CD4-positive, alpha-beta T cell treated with Interferon gamma for 1 hour (primary cell): ENCODE measurements at places on chromosomes 12 and 14.

GRCh38 chr14:54686871-54687749 is 120.2 kb downstream of the SAMD4A start:
- no peak for DNase-seq

- no peak for DNase-seq
Measured at GRCh38 chr14:25933731-25934130, 664.1 kb downstream of the NOVA1 start.

DNA sequence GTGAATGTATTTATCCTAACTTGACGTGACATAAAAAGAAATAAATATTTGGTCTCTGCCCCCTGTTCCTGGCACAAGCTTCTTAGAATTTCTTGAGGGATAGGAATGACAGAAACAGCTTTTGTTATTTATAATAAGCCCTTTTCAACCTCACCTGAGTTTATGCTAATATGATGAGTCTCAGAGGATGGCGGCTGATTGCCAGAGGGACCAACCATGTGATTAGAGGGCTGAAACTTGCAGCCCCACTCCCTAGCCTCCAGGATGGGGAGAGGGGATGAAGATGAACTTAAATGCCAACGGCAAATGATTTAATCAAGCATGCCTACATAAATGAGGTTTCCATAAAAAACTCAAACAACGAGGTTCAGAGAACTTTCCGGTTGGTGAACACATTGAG is 42.9 kb downstream of the DNAI7 start:
- no peak for DNase-seq

GRCh38 chr14:58697930-58698642 is 60.3 kb downstream of the DACT1 start:
- no peak for DNase-seq

DNA sequence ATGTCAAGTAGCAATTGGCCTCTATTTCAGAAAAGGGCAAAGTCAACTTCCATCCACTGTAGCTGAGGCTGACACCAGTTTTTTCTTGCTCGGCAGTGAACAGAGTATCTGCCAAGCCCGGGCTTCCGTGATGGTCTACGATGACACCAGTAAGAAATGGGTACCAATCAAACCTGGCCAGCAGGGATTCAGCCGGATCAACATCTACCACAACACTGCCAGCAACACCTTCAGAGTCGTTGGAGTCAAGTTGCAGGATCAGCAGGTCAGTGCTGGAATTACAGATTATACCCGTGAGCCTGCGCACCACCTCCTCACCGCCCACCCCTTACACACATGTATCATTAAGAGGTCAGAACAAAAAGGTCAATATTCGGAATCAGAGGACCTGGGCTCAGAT is 19.4 kb downstream of the EVL start:
- DNase-seq, result no peak

DNA sequence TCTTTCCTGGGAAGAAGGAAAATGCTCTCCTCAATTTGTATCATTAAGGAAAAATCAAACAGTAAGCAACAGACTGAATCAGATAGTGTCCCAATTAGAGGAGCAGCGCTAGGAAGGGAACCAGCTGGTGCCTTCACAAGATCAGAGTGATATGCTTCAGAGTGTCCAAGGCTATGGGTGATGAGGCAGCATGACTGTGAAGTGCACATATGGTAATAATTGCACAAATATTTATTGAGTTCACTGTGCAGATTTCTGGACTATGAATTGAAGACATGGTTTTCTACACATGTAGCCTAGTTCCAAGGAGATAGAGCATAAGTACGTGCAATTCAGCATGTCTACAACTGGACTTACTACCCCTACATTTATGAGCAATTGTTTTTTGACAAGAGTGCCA is 78.8 kb upstream of the EVL start:
- DNase-seq, result no peak

GRCh38 chr12:5868625-5869295 is 76.3 kb downstream of the ANO2 start:
- DNase-seq, result no peak

GRCh38 chr12:12010277-12011039 is 60.3 kb upstream of the BCL2L14 start:
- DNase-seq, result peak; percentile 70

DNA sequence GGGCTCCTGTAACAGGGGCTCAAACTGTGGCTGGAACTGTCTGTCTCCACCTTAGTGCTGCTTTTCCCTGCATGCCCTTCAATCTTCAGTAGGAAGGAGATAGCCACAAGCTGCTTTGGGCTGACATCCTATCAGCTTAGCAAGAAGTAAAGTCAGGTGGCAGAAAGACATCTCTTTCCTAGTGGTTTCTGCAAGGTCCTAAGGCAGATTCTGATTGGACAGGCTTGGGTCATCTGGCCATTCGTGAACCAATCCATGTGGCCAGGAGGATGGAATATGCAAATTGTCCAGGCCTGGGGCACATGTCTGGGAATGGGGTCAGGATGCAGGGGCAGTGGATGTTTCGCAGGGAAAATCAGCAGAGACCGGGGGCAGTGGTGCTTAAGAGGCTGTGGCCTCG is 5.2 kb downstream of the RITA1 start:
- DNase-seq, result no peak

DNA sequence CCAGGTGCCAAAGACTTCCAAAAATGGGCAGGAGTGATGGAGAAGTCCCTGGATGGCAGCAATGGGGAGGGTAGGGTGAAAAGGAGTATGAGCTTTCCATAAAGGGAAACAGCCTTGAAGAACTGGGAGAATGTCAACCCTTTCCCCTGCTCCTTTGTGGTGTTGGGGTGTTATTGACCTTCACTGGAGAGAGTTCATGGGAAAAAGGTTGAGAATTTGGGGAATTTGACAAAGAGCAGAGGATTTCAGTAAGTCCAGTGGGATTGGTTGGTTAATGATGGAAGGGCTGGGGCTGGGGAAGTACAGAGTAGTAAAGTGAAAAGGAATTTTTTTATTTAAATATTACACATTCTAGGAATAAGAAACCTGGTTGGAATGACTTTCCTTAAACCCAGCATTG is 116.6 kb downstream of the ERC1 start:
- no peak for DNase-seq

DNA sequence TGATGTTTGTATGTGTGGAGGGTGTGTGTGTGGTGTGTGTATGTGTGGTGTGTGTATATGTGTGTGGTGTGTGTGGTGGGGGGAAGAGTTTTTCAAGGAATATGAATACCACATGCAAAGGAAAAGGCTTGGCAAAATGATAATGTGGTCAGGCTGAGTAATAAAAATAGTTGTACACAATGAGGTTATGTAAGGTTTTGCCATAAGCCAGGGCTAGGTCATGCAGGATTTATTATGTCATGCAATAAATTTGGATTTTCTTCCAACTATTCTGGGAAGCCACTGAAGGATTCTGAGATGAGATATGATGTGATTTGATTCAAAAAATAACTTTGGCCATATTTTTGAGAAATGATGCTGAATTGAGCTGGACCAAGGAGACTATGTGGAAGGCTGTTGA is 1191.6 kb upstream of the SEL1L start:
- no peak for DNase-seq

DNA sequence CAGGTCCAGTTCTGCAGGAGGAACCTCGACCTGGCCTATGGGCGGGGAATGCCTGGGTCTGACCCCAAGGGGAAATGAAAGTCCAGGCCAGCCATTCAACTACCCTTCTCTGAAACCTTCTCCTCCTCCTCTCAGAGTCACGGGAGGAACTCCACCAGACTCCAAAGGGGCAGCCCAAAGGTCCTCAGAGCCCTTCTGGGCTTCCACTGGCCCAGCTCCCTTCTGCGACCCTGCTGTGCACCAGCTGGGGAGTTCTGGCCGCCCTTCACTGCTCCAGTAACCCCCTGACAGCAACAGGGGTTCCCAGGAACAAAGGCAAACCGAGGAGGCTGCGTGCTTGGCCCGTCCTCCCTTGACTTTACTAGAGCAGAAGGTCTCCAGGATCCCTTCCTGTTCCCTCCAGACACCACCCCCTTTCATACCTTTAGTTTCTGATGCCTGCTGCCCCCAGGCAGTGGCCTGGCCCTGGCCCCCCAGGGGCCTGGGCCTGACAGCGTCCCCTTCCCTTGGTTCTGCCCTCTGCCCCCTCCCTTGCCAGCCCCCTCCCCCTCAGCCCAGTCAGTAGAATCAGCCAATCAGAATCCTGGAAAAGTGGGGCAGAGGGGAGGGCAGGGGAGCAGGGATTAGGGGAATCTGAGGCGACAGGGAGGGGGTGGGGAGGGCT is 850 bp upstream of the ZNF385A start:
- DNase-seq, result peak; percentile 52

DNA sequence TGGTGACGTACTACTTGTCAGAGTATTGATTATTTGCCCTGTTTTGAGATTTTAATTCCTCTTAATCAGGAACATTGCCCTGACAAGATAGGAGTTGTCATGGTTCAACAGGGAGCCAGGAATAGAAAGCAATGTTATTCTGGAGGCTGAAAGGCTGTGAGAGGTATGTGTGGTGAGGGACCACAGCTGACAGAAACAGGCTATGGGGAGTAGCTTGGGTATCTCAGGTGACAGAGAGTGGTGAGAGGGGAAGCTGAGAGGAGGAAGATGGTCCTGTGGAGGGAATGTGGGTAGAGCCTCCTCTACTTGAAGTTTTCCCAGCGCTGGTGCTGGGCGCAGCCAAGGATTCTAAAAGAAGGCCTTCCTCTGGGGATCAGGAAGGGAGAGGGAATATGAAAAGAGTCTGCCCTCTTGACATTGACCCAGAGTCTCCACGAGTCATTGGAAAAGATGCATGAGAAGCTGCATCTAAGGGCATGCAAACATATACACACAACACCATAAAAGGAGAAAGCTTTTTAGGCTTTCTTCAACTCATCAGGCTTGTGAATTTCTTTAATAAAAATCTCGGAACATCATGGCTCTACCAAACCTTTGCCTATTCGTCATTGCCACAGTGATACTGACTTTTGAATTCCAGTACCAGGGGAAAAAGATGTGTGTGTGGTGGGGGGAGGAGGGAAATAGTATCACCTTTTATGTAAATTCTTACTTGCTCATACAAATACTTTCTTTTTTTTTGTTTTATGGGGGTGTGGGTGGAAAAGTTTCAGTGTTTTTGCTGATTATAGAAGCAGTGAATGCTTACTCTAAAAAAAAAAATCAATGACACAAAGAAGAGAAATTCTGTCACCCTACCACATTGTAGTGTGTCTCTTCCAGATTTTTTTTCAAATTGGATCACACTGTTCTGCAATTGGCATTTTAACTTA is 39.9 kb upstream of the DHRS7 start:
- DNase-seq, result no peak

DNA sequence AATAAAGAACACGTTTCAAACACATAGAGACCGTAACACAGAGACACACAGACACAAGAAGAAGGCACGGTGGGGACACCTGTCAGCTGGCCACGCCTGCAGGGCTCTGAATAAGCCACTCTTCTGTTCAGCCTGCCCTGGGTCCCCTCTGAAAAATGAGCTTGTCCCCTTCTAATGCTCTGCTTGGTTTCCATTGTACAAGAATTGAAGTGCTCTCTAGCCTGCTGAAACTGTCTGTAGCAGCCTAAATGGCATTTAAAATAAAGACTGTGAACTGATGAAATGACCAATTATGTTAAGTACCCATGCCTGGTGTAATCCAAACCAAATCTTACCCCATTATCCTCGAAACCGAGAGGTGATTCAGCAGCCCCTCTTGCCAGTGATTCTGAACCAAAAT is 139.8 kb downstream of the FOXN3 start:
- DNase-seq, result no peak

DNA sequence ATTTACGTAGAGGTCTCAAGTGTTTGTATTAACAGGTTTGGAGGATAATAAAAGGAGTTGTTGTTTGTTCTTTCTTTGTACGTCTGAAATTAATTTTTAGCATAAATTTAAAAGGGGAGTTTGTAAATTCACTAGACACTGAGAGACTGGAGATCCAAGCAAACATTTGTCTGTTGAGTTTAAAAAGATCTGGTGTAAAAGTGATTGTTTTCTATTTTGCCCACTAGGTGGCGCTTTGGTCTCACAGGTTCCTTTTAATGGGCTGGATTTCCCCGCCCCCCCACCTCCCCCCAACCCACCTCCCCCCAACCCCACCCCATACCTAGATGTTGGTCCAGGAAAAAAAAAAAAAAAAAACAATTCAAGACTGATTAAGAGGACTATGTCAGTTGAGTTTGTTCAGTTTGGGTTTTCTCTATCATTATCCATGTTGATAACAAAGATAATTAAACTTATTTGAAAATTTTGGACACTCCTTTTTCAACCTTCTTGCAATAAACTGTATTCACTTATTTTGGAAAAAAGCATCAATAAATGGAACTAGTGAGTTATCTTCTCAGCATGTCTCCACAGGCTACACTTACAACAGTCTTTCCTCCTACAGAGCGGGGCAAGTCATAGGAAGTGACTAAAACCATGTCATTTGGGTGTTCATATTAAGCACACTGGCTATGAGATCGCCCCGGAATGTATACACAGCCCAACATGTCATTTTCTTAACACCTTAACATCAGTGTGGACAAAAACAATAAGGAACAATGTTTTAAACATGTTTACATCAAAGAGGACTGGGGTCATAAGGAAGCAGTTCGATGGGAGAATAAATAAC is 841.1 kb downstream of the NRXN3 start:
- DNase-seq, result no peak

- no peak for DNase-seq
Measured at GRCh38 chr12:92803903-92804302, 101.1 kb downstream of the PLEKHG7 start.

DNA sequence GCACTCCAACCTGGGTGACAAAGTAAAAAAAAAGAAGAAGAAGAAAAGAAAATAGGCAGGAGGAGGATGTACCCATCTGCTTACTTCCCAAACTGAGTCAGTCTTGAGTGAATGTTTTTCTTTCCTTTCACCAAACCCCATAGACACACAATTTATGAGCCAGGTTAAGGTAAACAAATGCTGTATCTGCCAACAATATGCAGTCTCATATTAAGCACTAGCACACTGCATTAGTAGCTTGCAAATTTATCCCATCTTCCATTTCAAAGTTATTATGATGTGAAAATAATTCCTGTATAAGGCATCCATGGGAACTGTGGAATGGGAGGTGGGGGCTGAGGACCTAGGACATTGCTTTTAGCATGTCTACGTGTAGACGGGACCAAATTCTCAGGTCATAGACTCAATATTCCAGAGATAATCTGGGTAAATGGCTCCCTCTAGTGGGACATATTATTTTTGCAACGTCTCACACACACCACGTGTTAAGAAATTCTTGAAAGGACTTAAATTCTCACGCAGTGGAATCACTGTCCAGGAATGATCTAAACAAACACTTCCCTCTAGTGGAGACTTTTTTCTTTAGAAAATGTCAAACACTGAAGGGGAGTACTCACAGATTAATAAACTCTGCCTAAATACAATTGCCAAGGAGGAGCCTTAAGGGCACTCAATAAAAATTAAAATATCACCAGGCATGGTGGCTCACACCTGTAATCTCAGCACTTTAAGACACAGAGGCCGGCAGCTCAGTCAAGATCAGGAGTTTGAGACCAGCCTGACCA is 17.1 kb upstream of the OR10P1 start:
- DNase-seq, result peak; percentile 11

DNA sequence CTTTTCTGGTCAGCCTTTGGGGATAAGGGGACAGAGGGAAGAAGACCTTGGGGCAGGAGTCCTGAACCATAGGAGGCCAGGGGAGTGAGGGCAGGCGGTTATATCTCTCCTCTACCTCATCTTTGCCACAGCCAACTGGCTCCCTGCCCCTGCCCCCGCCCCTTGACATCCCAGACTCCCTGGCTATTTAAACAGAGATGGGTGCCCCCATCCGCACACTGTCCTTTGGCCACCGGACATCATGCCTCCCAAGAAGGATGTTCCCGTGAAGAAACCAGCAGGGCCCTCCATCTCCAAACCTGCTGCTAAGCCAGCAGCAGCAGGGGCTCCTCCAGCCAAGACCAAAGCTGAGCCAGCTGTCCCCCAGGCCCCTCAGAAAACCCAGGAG is 1.3 kb downstream of the MYL6B start:
- DNase-seq, result no peak
